Caudate nucleus (tissue), 63 donors: ENCODE measurements at places on chromosomes 4 and X.

GRCh38 chr4:55347610-55348228, 1.7 kb downstream of the SRD5A3 start:
- DNase-seq: no peak

DNA sequence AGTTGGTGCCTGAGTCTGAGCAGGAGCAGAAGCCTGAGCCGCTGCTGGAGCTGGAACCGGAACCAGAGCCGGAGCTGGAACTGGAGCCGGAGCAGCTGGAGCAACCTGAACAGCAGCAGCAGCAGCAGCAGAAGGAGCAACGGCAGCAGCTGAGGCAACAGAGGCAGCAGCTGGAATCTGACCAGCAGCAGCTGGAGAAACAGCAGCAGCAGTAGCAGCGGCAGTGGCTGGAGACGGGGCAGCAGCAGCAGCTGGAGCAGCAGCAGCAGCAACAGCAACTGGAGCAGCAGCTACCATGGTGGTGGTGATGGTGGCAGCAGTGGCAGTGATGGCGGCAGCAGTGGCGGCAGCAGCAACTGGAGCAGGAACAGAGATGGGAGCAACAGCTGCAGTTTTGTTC, 61.5 kb downstream of the AMOT start:
- DNase-seq: no peak

DNA sequence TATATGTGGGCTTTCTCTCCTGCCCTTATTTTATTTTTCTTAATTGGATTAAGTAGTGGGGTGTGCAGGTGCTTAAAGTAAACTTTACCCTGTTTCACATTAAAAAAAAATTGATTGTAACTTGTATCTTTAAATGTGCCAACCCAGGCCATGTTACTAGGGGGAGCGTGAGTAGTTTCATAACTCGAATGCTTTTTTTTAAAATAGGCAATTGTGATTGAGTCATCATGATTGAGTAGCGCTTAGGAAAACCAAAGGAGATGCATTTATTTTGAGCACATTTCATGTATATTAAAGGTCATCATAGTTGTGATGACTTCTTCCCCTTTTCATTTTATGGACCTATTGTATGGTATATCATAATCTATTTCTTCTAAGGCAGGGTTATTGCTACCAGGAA, 32.2 kb downstream of the GPAT3 start:
- DNase-seq: no peak

DNA sequence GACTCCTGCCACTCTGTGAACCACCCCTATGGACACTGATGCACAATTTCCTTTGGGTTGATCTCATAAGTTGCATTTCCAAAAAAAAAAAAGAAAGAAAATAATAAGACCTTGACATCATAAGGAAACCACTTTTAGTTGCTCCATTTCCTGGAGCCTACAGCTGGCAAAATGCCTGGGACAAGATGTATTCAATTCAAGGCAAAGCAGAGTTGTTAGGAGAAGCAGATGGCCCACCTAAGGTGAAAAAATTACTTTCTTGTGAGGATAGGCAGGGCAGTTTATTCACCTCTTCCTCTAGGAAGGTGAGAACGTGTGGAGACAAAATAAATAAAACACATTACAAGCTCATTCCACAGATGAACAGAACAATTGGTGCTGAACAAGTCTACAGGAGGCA, 14.1 kb upstream of the SCRG1 start:
- DNase-seq: no peak

DNA sequence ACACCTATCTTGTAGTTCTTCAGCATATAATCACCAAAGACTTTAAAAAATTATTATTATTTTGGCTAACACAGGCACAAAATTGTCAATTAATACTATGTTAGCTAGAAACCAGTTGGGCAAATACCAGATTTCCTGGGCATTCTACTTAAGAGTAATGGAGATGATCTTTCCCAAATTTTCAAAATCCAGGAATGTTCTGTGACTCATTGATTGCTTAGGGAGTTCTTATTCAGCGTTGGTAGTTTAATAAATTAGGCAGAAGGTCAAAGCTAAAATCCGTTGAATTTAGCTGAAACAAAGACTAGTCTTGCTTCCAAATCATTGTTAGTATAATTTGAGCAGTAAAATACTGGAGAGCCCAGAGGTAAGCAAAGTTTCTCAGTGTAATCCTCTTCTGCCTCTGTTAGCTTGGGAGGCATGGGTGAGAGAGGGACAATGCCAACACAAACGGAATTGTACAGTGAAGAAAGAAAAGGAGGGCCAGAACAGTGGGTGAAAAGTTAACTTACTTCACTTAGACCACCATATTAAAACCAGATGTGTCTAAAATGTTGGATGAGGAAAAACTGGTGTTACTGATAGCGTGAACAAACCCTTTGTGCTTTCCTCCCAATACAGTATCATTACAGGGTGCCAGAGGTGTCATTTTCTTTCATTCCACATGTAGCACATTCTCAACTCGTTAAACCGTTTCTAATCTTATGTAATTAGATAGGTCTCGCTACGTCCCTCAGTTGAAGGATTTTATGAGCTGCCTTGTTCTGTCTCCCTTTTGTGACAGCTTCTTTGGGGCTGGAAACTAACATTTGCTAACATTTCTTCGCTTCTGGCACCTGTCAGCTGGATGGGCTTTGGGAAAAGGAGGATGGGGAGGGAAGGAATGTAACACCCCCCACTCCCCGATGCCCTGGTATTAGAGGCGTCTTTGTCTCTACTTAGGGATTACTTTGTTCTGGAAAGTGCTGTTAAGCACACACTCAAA, 87.4 kb upstream of the CITED1 start:
- DNase-seq: no peak

DNA sequence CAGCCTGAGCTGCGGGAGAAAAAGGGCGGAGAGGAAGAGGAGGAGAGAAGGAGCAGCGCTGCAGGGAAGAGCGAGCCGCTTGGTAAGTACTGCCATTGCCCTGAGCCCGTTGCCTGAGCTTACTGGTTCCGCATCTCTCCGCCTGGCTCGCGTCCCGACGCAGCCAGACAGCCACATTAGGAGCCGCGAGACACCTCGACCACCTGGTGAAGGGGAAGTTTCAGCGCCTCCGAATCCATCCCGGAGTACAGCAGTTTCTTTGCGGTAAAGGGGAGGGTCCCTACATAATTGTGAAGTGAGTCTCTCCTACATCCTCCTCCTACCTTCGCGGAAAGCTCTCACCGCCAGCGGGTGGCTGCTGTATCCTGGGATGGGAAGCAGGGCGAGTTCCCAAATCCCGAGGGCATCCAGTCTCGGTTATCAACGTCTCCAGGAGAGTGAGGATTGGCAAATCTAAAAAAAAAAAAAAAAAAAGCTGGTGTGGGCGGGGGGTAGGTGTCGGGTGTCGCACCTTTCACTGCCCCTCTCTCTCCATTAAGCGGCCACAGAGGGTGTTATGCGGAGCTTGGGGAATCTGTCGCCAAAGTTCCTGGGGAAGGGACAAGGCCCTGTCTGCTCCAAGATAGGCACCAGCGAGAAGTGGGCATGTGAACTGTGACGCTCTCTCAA, 7.9 kb downstream of the TBX22 start:
- DNase-seq: no peak

DNA sequence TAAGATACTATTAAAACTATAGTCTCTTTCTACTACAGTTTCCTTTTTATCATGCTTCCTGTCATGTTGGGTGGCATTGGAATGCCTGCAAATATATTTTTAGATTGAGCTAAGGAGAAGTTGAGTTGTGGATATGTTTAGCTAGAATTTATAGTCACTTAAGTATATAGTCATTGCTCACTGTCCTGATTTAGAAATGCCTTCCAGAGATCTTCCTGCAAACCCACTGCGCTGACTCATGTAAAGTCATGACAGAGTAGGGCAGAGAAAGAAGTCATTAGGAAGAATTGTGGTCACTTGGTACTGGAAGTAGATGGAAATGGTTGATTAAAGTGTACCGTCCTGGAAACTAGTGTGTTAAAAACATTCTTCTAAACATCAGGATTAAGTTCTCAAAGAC, 490.3 kb upstream of the PABPC4L start:
- DNase-seq: no peak

- DNase-seq: no peak
Observed at GRCh38 chr4:82666970-82667665, 105.3 kb upstream of the TMEM150C start.
